H1 (cell line): ENCODE measurements at places on chromosomes 13 and 19. TPM values are rescaled to one million over a fixed set of nuclear protein-coding genes. Genes with fewer than 3 reads are reported as not detected.

DNA sequence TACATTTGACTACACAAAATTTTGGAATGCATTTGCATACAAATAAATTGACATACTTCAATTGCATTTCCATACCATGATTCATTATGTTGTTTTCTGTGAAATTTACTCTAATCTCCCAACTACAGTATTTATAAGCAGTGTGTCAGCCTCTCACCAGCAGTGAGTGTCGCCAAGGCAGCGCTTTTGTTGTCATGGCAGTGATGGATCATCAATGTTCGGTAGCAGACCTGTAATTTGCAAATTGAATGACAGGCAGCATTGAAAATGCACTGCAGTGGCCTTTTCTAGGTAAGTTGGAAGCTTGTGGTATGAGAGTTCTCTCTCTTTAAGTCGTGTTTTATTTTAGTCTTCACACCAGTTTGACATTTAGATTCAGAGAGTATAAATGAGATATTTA is 534.1 kb downstream of the PCDH17 start:
- H3K27me3 ChIP-seq, result no peaks in the 10 kb centered on the region
- no peak overlapping the region for H3K27ac ChIP-seq
- H3K4me1 ChIP-seq, result peaks cover 2% of the 10 kb centered on the region
- no peak for DNase-seq

KCNRG gene
- polyA plus RNA-seq, result 0.71 and 1.2 TPM in 2 replicates

GRCh38 chr19:55985254-55985653 is 1.3 kb upstream of the NLRP5 start:
- no peaks in the 10 kb centered on the region for H3K27me3 ChIP-seq
- H3K36me3 ChIP-seq, result no peaks in the 10 kb centered on the region
- no peak overlapping the region for H3K4me3 ChIP-seq
- H3K4me1 ChIP-seq, result no peaks in the 10 kb centered on the region
- H3K27ac ChIP-seq, result no peak overlapping the region
- DNase-seq, result no peak

DNA sequence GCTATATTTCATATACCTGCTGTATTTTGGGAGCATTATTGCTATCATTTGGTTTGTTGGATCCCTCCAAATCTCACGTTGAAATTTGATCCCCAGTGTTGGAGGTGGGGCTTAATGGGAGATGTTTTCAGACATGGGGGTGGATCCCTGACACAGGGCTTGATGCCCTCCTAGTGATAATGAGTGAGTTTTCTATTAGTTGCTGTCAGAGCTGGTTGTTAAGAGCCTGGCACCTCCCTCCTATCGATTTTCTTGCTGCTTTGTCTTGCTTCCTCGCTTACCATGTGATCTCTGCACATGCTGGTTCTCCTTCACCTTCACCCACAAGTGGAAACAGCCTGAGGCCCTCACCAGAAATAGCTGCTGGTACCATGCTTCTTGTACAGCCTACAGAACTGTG is 259.9 kb upstream of the STARD13 start:
- no peaks in the 10 kb centered on the region for H3K36me3 ChIP-seq
- peaks cover 4% of the 10 kb centered on the region; the same call in 1 of the 2 replicates for H3K4me1 ChIP-seq
- DNase-seq, result no peak
- no peak overlapping the region for H3K27ac ChIP-seq
- H3K27me3 ChIP-seq, result no peaks in the 10 kb centered on the region

EFNB2 gene
- polyA plus RNA-seq, result 7.5 and 8.2 TPM in 2 replicates

GRCh38 chr19:31591258-31591657 is 242.0 kb upstream of the TSHZ3 start:
- H3K27ac ChIP-seq, result no peak overlapping the region
- no peak overlapping the region for H3K4me3 ChIP-seq
- DNase-seq, result no peak
- peaks cover 3% of the 10 kb centered on the region for H3K4me1 ChIP-seq
- no peaks in the 10 kb centered on the region for H3K27me3 ChIP-seq

GRCh38 chr19:16895467-16896145 is 6.8 kb downstream of the F2RL3 start:
- DNase-seq, result no peak
- no peak overlapping the region for H3K27ac ChIP-seq
- H3K36me3 ChIP-seq, result no peaks in the 10 kb centered on the region
- H3K27me3 ChIP-seq, result peaks cover 16% of the 10 kb centered on the region

DNA sequence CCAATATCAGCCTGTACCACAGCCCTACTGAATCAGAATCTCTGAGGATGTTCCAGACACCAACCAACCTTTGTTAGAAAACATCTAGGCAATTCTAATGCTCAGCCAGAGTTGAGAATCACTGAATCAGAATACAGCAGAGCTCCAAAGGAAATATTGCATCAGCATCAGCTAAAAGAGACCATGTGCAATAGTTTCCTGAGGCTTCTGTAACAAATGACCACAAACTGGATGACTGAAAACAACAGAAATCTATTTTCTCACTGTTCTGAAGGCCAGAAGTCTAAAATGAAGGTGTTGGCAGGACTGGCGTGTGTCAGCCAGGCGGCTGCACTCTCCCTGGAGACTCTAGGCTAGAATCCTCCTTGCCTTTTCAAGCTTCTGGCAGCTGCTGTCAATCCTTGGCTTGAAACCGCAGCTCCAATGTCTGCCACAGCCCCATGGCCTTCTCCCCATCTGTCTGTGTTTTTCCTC is 1.2 kb upstream of the DCT start:
- H3K27me3 ChIP-seq, result no peaks in the 10 kb centered on the region
- no peak overlapping the region for H3K27ac ChIP-seq
- no peaks in the 10 kb centered on the region for H3K4me1 ChIP-seq
- DNase-seq, result no peak
- no peak overlapping the region for H3K4me3 ChIP-seq

DNA sequence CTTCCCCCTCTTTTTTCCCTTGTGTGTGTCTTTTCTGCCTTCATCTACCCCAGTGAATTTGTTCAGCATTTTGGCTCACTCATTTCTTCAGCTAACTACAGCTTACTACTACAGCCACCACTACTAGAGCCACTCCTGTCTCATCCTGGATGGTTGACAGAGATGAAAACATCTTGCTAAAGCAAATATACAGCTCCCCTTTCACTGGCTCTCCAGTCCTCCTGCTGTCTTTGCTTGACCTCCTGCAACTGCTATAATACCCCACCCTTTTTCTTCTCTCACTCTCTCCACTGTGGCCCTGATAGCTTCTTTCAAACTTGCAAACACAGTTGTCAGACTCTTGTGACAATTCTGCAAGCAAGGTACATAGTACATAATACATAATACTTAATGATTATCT is 523.6 kb downstream of the DCT start:
- DNase-seq, result no peak
- H3K27ac ChIP-seq, result no peak overlapping the region

GRCh38 chr19:52946322-52947310 is 16.1 kb downstream of the ZNF816 start:
- no peaks in the 10 kb centered on the region for H3K27me3 ChIP-seq
- no peak overlapping the region for H3K27ac ChIP-seq
- peak overlapping the region; percentile 39; the same call in 1 of the 2 replicates for H3K4me3 ChIP-seq
- H3K36me3 ChIP-seq, result peaks cover 21% of the 10 kb centered on the region
- DNase-seq, result peak; percentile 89
- H3K4me1 ChIP-seq, result peaks cover 15% of the 10 kb centered on the region

PEX11G gene
- polyA plus RNA-seq, result 4.3 and 5.3 TPM in 2 replicates
